ENCODE measurements at places on chromosomes 12 and 14.

DNA sequence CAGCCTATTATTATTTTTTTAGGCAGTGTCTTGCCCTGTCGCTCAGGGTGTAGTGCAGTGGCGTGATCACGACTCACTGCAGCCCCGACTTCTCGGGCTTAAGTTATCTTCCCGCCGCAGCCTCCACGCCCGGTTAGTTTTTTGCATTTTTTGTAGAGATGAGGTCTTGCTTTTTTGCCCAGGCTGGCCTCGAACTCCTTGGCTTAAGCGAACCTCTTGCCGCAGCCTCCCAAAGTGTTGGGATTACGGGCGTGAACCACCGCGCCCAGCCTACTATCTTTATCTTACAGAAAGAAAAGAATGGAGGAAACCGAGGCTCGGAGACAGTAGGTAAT is 507 bp upstream of the PTPN11 start:
- DNase-seq = no peak

DNA sequence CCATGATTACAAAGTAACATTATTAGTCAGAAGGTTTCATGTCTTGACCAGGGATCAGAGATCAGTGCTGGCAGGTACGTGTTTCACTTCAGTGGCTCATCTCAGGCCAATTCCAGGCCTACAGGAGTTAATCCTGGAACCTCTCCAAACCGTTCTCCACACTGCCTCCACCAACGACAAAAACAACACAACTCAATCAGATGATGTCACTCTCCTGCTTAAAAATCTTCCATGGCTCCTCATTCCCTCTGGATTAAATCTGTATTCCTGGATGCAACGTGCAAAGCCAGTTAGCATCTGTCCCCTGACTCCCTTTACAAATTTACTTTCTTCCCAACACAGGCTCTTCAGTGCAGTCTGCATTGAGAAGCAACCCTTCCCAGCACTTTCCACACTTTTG is 34.3 kb upstream of the TXNRD1 start:
- DNase-seq = no peak

GRCh38 chr14:88554457-88555286 is at the start of gene PTPN21:
TSS of gene PTPN21 (minus strand) at chr14:88555007. CDS start at chr14:88550417, 4,590 bp downstream.
- no peak for DNase-seq

- DNase-seq = peak; percentile 73
Observed at GRCh38 chr12:57280211-57281062, 29.4 kb upstream of the STAC3 start.

DNA sequence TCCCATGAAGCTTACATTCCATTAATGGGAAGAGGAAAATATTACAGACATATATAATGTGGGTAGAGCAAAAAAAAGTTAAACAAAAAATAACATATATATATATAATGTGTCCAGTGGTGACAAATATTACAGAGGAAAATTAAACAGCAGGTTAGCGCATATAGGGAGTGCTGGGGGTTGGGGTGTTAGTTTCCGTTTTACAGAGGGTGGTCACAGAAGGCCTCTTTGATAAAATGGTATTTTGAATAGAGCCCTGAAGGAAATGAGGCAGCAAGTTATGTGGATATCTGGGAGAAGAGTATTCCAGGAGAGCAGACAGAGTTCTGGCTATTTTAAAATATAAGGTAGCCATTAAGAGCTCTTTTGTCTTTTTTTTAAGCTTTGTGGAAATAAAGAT is 73.2 kb downstream of the DCAF5 start:
- DNase-seq = no peak

GRCh38 chr14:29165431-29165830 is 398.8 kb downstream of the FOXG1 start:
- no peak for DNase-seq

DNA sequence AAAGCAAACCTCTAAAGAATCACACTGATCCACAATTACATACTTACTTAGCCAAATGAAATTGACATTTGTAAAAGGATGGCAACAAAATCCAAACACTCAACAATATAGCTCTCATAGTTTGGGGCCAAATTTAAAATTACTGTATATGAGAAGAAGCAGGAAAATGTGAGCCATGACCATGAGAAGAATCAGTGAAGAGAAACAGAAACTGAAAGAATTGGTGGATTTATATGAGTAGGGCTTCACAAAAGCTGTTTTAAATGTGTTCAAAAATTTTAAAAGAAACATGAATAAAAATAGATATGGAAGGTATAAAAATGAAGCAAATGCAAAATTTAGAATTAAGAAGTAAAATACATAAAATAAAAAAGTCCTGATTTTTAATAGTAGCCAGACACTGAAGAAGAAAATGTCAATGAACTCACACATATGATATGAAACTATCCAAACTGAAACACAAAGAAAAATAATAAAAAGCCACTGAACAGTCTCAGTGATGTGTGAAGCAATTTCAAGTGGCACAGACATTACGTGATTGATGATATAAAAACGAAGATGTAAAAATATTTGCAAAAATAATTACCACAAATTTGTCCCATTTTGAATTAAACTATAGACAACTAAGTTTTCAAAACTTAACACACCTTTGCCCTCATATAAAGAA is 87.9 kb upstream of the MDGA2 start:
- DNase-seq = no peak

GRCh38 chr12:5622280-5622679 is 190.4 kb downstream of the NTF3 start:
- DNase-seq = no peak

DNA sequence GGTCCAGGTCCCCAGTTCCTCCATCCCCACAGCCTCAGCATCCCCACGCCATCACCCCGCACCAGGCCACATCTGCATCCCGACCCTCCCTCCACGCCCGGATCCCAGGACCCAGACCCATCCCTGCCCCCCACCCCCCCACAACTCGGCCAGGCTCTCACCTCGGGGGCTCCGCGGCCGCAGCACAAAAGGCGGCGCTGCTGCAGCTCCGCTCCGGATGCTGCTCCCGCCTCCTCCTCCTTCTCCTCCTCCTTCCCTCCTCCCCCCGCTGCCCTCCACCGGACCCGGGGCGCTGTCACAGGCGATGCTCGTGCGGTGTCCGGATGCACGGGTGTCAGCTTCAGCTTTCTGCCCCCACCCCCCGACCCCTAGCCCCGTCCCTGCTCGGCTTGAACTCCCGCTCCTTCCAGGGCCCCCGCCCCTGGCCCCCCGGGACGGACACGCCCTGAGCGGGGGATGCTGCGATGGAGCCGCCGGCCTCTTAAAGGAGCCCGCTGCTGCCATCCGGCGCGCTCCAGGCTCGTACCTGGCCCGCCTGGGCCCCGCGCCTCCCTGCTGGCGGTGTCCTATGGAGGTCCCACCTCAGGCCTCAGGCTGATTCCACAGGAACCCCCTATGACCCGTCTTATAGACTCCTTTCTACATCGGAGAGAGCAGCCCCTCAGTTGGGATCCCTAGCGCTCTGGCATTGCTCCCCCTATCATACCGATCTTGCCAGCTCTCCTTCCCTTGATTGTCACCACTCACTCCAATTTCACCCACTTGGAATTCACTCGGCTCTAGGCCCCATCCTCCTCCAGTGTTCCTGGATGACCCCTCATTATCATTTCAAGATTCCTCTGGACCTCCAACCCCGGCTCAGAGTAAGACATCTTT is at the start of gene MAP3K12:
MAP3K12 (minus strand) TSS at position 193 of the 876 bp plus-strand sequence. CDS start 12,067 bp downstream, outside the sequence.
- peak; percentile 60 for DNase-seq

- peak; percentile 44 for DNase-seq
Observed at GRCh38 chr12:95943330-95943842, at the start of gene AMDHD1. TSS of gene AMDHD1 (plus strand) at chr12:95943331. CDS start at chr12:95943399, 68 bp downstream.

All from CD4-positive, alpha-beta T cell treated with Interleukin-6 at 100 ng/mL for 8 hours (primary cell).